Activated T-cell treated with anti-CD3 and anti-CD28 coated beads for 24 hours (primary cell): ENCODE measurements at places on chromosomes 16 and 17.

- DNase-seq, result no peak
Observed at GRCh38 chr17:40553694-40554534, 11.4 kb downstream of the CCR7 start.

GRCh38 chr17:29929533-29930408 lies at the start of gene SSH2:
SSH2 (minus strand) TSS chr17:29930228; CDS start chr17:29930000, 228 bp downstream.
- peak; percentile 82 for DNase-seq

DNA sequence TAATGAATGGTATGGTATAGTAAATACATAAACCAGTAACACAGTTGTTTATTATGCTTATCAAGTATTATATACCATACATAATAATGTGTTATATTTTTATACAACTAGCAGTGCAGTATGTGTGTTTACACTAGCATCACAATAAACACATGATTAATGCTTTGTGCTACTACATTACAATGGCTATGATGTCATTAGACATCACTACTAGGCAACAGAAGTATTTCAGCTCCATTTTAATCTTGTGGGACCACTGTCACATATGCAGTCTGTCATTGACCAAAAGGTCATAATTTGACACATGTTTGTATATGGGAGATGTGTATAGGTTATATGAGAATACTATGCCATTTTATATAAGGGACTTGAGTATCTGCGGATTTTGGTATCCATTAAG lies 32.7 kb downstream of the TRIM37 start:
- DNase-seq, result no peak

- DNase-seq, result no peak
Observed at GRCh38 chr17:73364155-73364522, 52.3 kb upstream of the CDC42EP4 start.

DNA sequence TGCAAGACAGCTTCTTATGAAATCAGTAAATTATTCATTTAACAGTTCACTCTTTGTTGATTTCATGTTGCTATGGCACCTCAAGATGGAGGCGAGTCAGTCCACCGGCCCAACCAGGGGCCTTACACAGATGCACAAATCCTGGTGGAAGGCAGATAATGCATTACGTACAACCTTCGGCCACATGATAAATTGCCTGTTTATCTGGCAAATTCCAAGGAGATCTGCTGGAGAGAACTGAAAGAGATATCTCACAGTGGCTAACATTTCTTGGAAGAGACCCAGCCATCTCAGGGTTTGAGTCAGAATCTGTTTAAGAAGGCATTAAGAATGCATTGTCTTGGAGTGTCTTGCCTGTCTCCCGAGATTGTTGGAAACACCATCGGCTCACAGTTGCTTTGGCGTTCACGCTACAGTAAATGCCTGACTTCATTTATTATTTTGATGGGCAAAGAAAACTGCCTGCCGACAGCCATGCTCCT lies 225.6 kb downstream of the MSI2 start:
- DNase-seq, result no peak

GRCh38 chr16:73794994-73795393 lies 501.6 kb upstream of the PSMD7 start:
- DNase-seq, result no peak

DNA sequence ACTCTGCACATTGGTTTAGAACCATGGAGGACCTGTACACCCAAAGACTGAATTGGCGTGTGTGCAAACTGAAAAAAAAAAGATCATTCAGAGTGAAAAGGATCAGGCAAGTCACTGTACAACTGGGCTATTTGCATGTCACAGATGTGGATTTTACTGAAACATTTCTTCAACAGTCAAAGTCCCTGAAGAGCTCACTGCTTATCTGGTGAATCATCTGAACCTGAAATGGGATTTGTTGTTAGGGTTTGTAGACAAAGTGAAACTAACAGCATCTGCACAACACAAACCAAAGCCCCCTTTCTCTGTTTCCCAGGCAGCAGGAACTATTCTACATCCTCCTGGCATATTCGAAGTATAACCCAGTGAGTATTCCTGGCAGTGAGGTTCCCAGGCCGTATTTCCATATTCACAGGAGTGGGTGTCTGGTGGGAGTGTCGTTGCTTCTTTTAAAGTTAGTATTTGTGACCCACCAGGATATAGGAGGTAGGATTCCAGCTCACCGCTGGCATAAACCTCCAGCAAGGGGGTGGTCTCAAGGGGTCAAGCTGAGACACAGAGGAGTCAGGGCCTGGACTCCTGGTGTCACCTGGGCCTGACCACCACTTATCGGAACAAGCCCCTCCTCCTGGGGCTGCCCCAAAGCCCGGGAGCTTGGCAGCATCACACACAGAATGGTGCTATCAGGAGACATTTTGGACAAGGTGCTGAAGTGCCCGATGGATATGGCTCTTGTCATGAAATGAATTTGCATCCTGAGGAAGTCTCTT lies 80.9 kb downstream of the GOSR1 start:
- DNase-seq, result no peak

- DNase-seq, result no peak
Observed at GRCh38 chr16:56912746-56913708, 18.9 kb upstream of the HERPUD1 start.

GRCh38 chr16:82943371-82943770 lies 316.6 kb downstream of the CDH13 start:
- no peak for DNase-seq

- DNase-seq, result no peak
Observed at GRCh38 chr17:56457501-56457900, 136.0 kb upstream of the NOG start.

DNA sequence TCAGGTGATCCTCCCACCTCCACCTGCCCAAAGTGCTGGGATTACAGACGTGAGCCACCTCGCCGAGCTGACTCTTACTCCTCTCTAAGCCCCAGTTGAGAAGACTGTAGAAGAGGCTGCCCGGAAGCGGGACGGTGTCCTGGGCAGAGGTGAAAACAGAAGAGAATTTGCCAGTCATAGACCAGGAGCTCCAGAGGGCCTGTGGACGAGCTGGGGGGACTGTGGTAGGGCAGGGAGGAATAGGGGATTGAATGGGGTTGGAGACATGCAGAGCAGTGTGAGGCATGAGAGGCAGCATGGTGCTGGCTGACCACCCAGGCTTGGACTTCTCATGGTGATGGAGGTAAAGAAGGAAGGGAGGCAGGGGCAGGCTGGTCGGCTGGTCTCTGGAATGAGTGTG lies 17.1 kb upstream of the PHB1 start:
- no peak for DNase-seq

GRCh38 chr17:35057332-35057915 lies 6.1 kb downstream of the RFFL start:
- no peak for DNase-seq

DNA sequence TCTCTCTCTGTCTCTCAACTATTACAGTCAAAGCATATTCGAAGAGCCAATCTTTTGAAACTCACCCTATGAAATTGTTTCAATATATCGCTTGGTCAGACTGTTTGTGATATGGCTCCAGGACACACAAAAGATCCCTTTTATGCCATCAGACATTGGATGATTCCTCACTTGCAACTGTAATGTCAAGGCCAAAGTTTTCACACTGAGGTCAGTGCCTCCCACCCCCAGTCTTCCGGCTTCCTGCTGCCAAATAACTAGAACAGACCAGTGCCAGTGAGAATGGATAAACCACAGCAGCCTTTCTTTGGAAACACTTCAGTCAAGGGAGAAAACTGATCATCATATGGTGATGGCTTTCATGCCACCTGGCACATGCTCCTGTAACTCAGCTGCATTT lies 321.9 kb upstream of the ZFHX3 start:
- DNase-seq, result no peak

- no peak for DNase-seq
Observed at GRCh38 chr17:75173526-75173925, 9.2 kb downstream of the SUMO2 start.

GRCh38 chr16:7303052-7303610 lies 29.5 kb upstream of the RBFOX1 start:
- DNase-seq, result no peak

DNA sequence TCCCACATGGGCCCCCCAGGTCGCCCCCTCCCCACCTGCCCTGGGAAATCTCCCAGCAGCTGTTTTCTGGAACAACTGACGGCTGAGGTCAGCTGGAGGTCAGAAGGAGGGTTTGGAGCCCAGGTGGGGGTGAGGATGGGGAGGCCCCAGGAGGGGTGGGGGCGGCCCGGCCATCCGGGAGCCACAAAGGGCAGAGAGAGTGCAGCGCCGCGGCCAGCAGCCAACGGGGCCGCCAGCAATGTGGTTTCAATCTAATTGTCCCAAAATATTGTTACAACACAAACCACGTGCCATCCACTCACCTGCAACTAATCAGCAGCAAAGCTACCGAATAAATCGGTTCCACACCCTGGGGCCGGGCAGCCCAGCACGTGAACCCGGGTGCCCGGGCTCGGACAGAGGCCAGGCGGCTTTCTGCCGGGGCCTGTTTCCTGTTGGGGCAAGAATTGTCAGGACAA lies 28.3 kb upstream of the SLC38A10 start:
- no peak for DNase-seq

DNA sequence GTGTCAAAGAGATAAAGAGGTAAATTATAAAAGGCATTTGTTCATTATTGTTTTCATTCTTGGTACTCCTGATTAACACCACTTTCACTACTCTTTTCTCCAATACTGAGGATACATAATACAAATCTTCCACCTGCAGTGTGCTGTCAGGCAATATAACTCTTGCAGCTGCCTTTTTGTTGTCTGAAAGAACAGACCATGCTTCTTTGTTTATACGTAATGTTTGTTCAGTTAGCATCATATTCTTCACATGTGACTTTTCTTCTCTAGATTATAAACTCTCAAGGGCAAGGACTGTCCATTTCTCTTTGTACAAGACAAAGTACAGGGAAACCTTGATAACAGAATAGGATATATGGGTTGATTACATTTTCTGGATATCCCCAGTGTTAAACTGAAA lies 14.2 kb upstream of the ABCC11 start:
- DNase-seq, result no peak

DNA sequence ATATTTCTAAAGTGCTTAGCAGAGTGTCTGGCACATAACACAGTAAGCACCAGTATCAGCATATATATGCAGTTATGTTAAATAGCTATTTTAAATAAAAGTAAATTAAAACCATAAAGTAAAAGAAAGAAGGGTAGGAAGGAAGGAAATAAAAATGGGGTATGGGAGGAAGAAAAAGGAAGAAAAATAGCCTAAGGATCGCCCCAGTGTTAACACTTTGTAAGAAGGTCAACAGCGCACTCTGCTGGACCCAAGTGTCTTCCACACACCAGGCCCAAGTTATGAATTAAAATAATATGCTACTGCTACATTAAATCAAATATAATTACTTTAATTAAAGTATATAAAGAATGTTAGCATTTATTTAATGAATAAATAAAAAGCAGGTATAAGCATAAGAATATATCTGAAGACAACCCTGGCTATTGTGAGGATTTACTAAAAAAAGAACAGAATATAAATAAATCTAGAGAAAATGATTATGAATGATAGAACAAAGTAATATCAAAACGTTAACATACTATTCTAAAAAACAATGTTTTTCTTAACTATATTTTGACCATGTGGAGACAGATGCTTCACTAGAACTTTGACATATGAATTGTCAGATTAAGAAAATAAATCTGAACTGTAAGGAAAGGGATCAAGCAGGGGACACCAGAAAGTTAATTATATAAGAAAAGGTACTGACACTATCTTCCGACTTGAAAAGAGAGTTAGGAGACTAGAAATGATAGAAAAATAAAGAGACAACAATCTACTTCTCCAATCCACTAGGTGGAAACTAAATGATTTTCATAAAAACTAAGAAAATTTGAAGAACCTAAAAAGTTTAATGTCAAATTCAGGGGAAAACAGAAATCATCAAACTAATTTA lies 25.9 kb downstream of the BRIP1 start:
- DNase-seq, result peak; percentile 29
